ENCODE measurements at places on chromosomes 3 and 15.

- DNase-seq = no peak
Measured at GRCh38 chr3:15556512-15556911, 35.0 kb upstream of the COLQ start.

DNA sequence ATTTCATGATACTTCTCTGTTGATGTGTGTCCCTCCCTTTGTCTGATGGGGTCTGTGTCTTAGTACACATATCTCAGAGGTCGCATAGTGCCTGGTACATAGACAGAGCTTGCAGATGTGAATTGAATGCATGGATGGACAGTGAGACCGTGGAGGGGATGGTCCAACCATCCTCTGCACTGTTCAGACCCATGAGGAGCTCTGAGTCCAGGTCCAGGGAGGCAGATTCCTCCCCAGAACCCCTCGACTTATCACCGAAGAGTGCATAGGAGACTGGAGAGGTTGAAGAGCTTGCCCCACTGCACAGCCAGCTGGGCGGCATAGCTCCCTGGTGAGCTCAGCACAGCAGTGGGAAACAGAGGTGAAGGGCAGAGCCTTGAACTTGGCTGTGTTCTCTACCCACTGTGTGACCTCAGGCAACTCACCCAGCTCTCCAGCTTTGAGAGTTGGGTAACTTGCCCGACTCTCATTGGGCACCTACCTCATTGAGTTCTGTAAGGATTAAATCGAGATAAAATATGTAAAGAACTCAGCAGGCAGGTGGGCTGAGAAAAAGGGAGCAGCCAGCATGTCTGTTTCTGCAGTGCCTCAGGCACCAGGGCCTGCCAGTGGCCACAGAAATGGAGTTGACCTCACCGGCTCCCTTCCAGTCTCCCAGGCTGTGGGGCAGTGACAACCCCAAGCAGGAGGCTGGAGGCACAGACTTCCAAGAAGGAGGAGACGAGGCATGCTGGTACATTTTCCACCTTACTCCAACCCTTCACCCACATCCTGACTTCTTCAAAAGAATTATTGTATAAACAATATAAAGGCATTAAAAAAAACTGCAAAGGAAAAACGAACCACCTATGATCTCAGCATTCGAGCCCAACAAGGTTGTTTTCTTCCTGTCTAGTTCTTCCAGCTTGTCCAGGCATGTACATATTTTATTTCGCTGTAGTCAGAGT is 54.1 kb upstream of the TFRC start:
- DNase-seq = no peak

- no peak for DNase-seq
Measured at GRCh38 chr3:19399356-19399755, 251.0 kb downstream of the KCNH8 start.

- DNase-seq = no peak
Measured at GRCh38 chr15:66038387-66039116, 169.3 kb downstream of the RAB11A start.

- no peak for DNase-seq
Measured at GRCh38 chr3:38121832-38122461, 15.0 kb downstream of the ACAA1 start.

DNA sequence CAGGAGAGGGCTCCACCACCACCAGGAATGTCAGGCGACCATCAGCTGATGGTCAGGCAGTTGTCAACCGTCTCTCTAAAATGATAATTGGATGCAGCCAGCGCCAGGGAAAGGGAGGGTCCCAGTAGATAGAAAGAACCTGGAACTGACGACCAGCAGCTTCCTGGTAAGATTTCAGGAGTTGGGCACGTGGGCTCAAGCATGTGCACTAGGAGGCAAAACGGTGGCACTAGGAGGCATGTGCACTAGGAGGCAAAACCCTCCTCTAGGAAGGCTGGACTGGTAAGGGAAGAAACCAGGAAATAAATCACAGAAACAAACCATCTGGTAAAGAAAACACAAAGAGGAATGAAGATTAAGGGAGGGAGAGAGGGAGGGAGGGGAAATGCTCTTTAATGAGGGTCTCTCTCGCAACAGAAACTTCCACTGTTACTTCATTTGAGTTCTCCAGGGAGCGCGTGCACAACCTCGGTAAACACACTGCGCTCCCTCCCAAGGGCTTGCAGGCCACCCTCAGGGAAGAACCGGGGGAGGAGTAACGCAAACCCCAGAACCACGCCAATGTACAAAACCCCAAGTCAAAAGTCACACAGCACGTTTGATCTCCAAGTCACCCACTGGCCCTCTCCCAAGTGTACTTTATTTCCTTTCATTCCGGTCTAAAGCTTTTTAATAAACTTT is 116.7 kb downstream of the XXYLT1 start:
- no peak for DNase-seq

- DNase-seq = no peak
Measured at GRCh38 chr15:100981086-100981485, 61.9 kb downstream of the LRRK1 start.

DNA sequence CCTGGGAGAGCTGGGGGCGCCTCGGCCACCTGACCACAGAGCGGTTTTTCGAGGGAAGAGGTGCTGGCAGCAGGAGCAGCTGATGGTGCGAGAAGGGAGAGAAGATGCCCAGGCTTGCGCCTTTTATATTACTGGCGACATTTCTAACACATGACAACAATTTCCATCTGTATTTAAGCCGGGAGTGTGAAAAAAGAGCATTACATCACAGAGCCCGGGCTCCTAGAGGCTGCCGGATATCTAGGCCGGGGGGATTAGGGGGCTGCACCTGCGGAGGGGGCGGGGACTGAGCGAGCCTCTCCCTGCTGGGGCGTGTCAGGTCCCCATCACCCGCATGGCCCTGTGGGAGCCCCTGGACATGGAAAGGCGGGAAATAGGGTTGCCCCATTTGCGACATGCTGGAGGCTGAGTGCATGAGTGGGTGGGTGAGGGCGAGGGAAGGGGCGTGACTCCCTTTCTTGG is 440.7 kb downstream of the MAGI1 start:
- no peak for DNase-seq

- DNase-seq = no peak
Measured at GRCh38 chr3:111582120-111582474, 13.0 kb downstream of the ZBED2 start.

GRCh38 chr3:84893211-84893610 is 65.6 kb upstream of the CADM2 start:
- DNase-seq = no peak

DNA sequence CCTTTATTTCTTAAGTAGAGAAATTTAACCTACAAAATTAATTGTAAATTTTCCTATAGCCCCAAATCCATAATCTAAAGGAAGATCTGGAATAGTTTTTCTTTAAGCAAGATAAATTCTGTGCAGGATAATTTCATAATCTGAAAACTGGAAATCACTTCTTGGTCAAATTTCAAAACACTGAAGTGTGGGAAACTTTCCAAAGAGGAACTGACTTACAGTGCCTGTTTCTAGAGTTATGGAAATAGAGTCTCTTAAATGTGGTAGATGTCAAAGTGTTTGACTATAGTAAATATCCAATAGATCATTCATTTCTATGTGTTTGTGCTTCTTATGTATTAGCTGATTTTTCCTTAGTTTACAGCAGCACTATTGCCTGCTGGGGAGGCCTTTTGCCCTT is 1.6 kb upstream of the P2RY13 start:
- no peak for DNase-seq
